ENCODE measurements at places on chromosomes 3 and 15. TPM values are rescaled to one million over a fixed set of nuclear protein-coding genes. Genes with fewer than 3 reads are reported as not detected.

GRCh38 chr3:60737633-60738399 is 513.4 kb downstream of the FHIT start:
- no peak for DNase-seq
- no peaks in the 10 kb centered on the region for H3K27me3 ChIP-seq
- no peaks in the 10 kb centered on the region for H3K36me3 ChIP-seq
- no peaks in the 10 kb centered on the region for H3K4me1 ChIP-seq
- H3K27ac ChIP-seq, result no peak overlapping the region
- no peak overlapping the region for H3K4me3 ChIP-seq

GRCh38 chr3:65094723-65095122 is 406.9 kb upstream of the ADAMTS9 start:
- H3K36me3 ChIP-seq, result no peaks in the 10 kb centered on the region
- no peak overlapping the region for H3K4me3 ChIP-seq
- no peak for DNase-seq
- no peak overlapping the region for H3K27ac ChIP-seq

- H3K4me3 ChIP-seq, result no peak overlapping the region
- DNase-seq, result no peak
- no peaks in the 10 kb centered on the region for H3K4me1 ChIP-seq
- H3K36me3 ChIP-seq, result no peaks in the 10 kb centered on the region
Observed at GRCh38 chr3:64133272-64133671, 92.0 kb downstream of the PRICKLE2 start.

- peaks cover 83% of the 10 kb centered on the region for H3K36me3 ChIP-seq
- H3K27ac ChIP-seq, result no peak overlapping the region
- H3K4me1 ChIP-seq, result no peaks in the 10 kb centered on the region
Observed at GRCh38 chr3:13322324-13322723, 97.8 kb downstream of the NUP210 start.

GRCh38 chr3:50124800-50125178 is 30.3 kb upstream of the SEMA3F start:
- H3K27ac ChIP-seq, result no peak overlapping the region
- no peaks in the 10 kb centered on the region for H3K4me1 ChIP-seq
- H3K36me3 ChIP-seq, result peaks cover 8% of the 10 kb centered on the region
- no peaks in the 10 kb centered on the region for H3K27me3 ChIP-seq
- no peak overlapping the region for H3K4me3 ChIP-seq

DNA sequence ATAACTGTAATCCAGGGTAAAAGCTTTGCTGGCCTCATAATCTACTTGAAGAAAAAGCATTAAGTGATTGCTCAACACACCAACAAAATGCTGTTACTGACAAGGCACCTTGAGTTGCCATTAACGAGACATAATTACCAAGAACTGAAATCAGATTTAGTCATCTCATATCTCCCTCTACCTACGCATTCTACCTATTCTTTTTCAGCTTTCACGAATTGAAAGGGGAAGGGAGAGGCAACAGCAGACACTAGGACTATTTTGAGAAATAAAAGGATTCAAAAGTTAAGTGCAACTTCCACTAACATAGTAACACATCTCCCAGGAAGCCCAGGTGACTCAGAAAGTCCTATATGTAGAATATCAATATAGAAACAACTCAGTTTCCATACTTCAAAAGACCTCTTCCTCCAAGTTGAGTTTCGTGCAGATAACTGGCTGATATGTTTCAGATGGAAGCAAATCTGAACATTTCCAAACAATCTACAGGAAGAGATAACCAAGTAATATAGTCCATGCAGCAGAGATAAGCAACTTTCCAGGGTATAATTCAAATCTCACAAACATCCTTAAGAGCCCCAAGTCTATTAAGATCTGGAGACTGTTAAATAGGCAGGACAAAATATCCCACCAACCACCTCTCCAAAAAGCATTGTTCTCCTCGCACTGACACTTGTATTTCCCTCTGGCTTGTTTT is 1.9 kb downstream of the OSBPL10 start:
- H3K4me1 ChIP-seq, result peaks cover 15% of the 10 kb centered on the region
- peaks cover 63% of the 10 kb centered on the region for H3K27me3 ChIP-seq
- no peak for DNase-seq
- H3K36me3 ChIP-seq, result no peaks in the 10 kb centered on the region
- no peak overlapping the region for H3K4me3 ChIP-seq

DNA sequence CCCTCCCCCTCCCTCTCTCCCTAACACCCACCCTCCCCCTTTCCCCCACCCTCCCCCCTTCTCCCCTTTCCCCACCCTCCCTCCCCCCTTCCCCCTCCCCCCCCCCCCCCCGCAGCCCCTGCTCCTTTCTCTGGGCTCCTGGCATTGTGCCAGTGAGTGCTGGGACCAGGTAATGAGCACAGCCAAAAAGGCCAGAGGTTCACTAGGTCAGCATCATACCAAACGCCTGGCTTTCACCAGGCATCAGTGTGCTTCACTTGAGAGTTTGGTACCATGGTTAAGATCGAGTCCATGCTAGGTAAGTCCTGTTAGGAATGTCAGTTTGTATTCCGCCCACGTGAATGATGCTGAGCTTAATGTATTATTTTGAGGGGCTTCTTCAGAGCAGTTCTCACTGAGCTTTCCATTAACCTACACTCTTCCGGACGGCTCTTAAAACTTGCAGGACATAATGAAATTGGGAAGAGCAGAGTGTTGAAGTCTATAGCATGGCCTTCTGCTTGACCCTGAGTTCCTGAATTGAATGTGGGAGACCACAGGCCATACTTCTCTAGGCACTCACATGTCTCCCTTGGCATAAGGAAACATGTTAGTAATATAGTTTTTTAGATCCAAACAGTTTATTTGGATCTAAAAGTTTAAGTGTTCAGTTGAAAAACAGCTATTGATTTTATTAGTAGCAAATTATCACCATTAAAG is 45.6 kb downstream of the SENP2 start:
- DNase-seq, result no peak
- H3K4me1 ChIP-seq, result peaks cover 3% of the 10 kb centered on the region
- H3K27me3 ChIP-seq, result no peaks in the 10 kb centered on the region
- peaks cover 19% of the 10 kb centered on the region for H3K36me3 ChIP-seq

The TRPM1 gene
- not detected for total RNA-seq

The RGMA gene
- total RNA-seq, result not detected

The SI gene
- not detected for total RNA-seq
